ENCODE measurements at places on chromosomes 11 and 22.

DNA sequence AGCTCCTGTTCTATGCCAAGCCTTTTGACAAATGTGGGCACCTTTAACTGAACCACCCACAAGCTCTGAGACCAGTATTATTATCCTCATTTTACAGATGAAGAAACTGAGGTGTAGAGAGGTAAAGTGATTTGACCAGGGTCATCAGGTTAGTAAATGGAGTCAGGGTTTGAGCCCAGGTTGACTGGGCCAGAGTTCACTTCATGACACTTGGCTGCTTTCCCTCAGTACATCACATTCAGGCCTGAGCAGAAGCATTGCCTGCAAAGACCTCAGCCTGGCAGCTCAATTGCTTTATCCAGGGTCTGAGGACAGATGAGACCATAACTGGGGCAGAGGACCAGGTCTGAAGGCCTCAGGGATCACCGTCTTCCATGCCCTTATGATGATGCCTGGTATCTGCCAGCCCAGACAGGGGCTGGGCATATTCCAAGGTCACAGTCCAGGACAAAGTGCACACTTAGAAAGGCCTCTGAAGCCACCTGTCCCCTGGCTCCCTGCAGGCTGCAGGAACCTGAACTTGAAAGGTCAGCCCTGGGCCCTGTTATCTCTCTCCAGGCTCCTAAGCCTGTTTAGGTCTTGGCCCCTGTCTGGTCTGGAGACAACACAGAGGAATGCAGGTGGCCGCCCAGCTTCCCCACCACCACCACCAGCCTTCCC lies 32.0 kb downstream of the POU2AF3 start:
- DNase-seq = no peak

GRCh38 chr11:120102050-120102863 lies 35.7 kb downstream of the TRIM29 start:
- DNase-seq = no peak

DNA sequence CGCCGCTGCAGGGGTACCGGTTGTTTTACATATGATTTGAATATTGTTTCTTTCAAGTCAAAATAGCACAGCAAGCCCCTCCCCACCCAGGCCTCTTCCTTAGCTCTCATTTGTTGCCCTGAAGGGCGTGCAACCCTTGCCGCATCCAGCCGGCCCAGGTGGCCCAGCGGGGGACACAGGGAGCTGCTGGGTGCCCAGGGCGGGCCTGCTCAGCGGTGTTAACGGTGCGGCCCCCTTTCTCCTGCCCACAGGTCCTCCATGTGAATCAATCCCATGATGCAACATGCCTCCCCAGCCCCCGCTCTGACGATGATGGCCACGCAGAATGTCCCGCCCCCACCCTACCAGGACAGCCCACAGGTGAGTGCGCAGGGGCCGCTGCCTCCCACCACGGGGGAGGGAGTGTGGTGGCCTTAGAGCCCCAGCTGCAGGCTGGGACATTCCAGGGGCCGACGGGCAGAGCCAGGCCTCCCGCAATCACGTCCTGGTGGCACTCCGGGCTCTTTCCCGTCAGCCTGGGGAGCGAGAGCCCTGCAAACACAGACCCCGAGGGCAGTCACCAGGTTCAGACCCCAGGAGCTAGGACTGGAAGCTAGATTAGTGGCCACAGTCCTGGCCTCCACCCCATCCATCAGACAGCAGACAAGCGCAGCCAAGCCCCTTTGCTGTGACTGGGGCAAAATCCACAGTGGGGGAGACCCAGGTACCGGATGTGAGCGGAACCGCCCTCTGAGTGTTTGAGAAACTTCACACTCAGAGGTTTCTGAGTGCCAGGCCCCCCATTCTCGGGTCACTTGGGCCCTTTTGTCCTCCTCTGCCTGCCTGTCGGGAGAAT lies 144.8 kb downstream of the FEZ1 start:
- no peak for DNase-seq

- no peak for DNase-seq
These were observed 32.8 kb upstream of the SERPIND1 start for GRCh38 chr22:20741008-20741633.

GRCh38 chr11:72793076-72793424 lies 797 bp downstream of the STARD10 start:
- DNase-seq = no peak

DNA sequence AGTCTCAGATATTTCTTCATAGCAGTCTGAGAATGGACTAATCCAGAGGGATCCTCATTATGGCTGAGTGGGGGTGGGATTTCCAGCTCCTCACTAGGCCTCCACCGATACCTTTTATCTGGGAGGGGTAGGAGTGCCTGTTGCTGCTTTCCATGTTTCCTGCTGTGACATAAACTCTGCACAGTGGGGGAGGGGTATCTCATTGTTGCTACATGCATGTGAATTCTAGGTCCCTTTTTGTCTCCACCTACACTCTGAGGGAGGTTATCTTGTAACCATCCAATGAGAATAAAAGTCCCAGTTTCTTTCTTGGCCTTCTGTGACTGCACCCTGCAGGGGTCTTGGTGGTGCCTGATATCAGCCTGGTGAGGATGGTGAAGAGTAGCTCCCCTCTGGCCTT lies 60.5 kb downstream of the ADAMTS15 start:
- DNase-seq = no peak

All from head of caudate nucleus (tissue), 42 donors.